ENCODE measurements at places on chromosomes 7 and 10.

DNA sequence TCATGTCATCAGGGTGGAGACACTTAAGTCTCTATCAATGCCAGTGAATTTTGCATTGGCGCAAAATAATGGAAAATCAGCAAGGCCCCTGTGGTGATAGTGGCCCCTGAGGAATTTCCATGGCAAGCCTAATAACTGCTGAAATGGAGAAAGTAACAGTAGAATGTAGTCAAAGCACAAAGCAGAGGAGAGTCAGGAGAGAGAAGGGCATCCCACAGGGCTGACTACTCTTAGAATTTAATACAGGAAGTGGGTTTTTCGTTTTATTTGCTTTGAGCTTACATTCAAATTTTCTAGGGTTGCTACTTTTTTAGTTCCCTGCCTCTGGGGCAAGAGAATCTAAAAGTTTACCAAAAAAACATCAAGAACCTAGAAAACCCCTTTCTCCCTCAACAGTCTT, 39.0 kb downstream of the BZW2 start:
- no peak for DNase-seq

DNA sequence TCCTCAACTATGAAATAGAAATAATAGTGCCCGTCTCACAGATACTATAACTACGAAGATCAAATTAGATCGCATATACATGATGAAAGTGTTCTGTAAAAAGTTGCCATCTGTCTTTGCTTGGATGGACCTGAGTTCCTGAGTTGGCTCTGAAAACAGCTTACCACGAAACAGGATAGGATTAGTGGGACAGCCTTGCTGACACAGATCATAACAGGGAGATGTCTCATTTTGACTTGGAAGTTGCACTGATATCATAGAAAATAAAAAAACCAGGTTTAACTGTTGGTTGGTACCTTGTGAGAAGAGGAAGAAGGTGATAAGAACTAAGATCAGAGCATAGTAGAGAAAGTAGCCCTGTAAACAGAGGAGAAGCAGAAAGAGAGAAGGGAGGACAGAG, 79.3 kb upstream of the AGBL3 start:
- DNase-seq = no peak

DNA sequence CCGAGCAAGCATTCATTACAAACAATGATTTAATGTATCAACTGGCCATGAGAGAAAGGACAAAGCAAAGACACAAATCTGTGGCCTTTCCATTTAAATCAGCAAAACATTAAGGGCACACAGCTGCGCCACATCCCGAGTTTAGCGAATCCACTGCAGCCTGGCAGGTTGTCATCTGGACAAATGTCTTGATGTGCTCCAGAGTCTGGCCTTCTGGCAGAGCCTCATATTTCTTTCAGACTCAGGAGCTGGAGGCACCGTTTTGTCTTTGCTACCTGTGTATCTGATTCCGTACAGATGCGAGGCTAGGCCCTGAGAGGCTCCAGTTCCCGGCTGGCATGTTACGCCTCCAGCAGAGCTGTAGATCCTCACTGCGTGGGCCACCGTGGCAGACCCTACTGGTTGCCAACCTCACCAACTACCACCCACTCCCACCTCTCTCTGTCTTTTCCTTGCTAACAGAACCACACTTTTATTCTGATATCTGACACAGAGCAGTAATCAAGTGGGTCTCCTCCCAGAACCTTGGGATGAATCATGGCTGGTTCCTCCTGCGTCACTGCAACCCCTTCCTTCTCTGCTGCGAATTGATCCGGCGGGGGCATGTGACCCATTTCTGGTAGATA, 40.9 kb upstream of the EFCAB10 start:
- DNase-seq = no peak

DNA sequence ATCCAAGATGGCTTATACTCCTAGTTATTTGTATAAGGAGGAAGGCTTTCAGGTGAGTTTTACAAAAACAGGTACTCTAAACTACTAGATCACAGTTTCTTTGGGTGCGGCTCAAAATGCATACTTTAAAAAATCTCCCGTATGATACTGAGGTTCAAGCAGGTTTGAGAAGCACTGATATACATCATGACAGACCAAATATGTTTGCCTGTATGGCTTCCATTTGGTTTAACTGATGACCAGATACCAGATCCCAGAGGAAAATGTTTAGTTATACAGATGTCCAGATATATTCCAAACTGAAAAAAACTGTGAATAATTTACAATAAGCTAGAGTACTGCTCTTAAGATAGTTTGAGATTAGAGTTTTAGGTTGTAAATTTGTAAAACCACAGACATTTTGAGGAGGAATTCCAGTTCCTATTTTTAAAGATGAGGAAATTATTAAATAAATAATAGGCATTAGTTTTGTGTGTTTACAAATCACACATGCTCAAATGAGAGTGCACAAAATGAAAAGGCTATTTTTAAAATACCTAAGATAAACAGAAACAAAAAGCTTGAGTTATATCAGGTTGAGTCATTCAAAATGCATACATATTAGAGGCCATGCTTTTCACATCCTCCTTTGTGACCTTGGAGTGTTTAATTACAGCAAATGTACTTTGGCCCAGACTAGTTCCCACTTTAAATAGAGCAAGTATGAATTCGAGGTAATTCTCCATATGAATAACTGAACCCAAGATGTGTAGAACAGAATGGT, 60.5 kb downstream of the SEMA3C start:
- no peak for DNase-seq

- no peak for DNase-seq
Measured at GRCh38 chr7:128738570-128739047, 550 bp upstream of the CALU start.

- DNase-seq = no peak
Measured at GRCh38 chr10:36333446-36333845, 691.4 kb upstream of the FZD8 start.

DNA sequence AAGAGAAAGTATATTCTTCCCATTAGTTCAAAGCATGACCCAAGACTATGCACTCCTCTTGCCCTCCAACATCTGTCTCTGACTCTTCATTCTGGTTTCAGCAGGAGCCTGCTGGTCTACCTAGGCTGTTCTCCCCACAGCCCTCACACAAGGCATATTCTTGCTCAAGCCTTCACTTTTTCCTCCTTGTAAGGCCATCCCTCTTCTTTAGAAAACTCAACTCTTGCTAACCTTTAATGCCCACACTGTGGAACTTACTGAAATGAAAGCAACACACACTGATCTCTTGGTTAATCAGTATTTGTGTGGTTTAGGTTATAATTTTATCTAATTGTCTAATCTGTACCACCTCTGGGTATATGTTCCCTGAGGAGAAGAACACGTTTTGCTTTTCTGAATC, 75.8 kb downstream of the PRKCQ start:
- DNase-seq = no peak

GRCh38 chr10:76879116-76879913, 758.3 kb downstream of the KCNMA1 start:
- DNase-seq = no peak

DNA sequence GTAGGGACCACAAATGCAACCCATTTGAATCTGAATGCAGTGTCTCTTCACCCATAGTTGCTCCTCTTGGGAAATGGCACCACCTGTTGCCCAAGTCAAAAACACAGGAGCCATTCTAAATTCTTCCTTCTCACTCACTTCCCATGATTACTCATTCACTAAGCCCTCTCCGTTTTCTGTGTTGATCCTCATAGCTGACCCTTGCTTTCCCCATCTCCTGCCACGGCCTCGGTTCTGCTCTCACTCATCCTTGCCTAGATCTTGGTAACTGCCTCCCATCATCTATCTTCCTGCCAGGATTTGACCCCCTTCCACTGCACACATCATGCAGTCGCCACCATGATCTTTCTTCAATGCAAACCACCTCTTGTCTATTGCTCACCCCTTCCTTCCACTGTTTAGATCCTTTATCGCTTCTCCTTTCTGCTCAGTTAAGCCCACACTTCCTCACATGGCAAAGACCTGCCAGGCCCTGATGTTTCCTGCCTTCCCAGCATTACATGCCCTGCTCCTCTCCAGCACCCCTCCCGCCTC, 19.0 kb upstream of the CPN1 start:
- no peak for DNase-seq

All from tibial nerve (tissue), 4 donors.